Large intestine (tissue), 12 donors: ENCODE measurements at places on chromosomes 6 and 20. TPM values are rescaled to one million over a fixed set of nuclear protein-coding genes. Genes with fewer than 3 reads are reported as not detected.

LCA5 gene
- 4.0 TPM for polyA plus RNA-seq

LGSN gene
- 0.04 TPM for polyA plus RNA-seq

- no peak for DNase-seq
These were observed 102.2 kb upstream of the EXOC2 start for GRCh38 chr6:795046-795685.

- no peak for DNase-seq
These were observed 37.3 kb downstream of the PSMG4 start for GRCh38 chr6:3296078-3296477.

BCKDHB gene
- 21.0 TPM for polyA plus RNA-seq

GRCh38 chr20:45406260-45407066 lies 1.6 kb upstream of the DBNDD2 start:
- DNase-seq: peak; percentile 24

MYB gene
- polyA plus RNA-seq: 12.1 TPM

DNA sequence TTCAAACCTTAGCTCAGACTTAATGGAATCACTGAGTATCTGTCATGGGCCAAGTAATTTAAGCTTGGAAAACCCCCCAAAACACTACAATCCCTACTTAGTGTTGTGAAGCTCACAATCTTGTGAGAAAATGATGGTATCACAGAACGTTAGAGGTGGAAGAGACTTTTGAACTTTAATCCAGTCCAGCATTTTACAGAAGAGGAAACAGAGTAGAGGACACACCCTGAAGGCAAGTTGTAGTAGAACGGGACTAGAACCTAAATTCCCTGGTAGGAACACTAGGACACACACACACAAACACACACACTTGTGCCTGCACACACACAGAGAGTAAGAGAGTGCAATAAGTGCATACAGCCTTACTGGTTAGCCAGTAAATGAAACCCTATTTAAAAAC lies 50.2 kb upstream of the CAP2 start:
- DNase-seq: no peak

BPHL gene
- polyA plus RNA-seq: 77.9 TPM

DNA sequence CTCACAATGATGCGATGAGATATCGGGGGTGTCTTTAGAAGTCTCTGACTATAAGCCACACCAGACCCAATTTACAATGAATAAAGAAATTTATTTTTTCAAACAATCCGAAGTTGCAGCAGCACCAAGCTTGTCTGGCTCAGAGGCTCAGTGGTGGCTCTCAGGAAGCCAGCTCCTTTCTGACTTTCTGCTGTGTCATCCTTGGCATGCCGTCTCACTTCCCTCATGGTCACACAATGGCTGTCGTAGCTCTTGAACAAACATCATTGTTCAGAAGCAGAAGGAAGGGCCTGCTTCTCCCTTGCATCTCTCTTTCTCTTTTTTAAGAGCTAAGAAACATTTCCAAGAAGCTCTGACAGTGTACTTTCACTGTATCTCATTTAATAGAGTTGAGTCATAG lies 299.0 kb downstream of the DOK5 start:
- no peak for DNase-seq

GRCh38 chr6:156698239-156699016 lies 78.8 kb upstream of the ARID1B start:
- no peak for DNase-seq

GRCh38 chr6:3072798-3073197 lies 4.5 kb downstream of the RIPK1 start:
- no peak for DNase-seq

GRCh38 chr20:56587307-56588041 lies 41.6 kb upstream of the TFAP2C start:
- no peak for DNase-seq
